Fibroblast of villous mesenchyme (primary cell): ENCODE measurements at places on chromosomes 3 and 15. TPM values are rescaled to one million over a fixed set of nuclear protein-coding genes. Genes with fewer than 3 reads are reported as not detected.

Gene SYNPR
- total RNA-seq: not detected in 2 replicates

GRCh38 chr3:102980355-102980696 lies 545.5 kb downstream of the ZPLD1 start:
- DNase-seq: no peak

Gene HAPLN3
- total RNA-seq: 5.2 and 8.1 TPM in 2 replicates

DNA sequence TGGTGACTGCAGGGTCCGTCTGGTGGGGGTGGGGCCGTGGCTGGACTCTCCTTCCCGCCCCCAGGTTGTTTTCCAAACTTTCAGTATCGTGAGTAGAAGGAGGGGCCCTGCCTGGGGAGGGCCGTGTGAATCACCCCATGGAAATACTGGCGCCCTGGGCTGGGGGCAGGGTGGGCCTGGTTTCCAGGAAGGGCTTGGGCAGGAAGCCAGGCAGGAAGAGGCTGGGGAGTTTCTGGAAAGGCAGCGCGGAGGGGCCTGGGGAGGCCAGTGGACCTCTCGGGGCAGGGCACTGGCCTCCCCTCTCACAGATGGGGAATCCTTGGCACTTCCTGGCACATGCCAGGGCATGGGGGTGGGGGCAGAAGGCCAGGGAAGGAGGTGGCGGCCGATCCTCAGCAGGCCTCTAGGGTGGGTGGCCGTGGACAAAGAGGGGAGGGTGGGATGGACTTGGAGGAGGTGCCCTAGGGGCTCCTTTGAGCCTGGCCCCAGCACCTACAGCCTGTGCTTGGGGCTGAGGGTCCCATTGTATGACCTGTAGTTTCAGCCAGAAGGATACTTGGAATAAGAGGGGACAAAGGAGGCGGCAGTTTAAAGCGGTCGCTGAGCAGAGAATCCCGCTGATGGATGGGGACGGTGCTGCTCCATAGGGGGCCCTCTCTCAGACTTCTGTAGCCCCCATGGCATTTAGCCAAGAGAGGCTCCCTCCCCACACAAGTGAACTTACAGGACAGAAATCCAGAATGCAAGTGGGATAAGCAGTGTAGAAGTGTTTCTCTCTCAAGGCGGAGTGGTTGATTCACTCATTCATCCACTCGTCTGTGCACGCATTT lies 56.5 kb upstream of the GATA2 start:
- peak; percentile 84 for DNase-seq

DNA sequence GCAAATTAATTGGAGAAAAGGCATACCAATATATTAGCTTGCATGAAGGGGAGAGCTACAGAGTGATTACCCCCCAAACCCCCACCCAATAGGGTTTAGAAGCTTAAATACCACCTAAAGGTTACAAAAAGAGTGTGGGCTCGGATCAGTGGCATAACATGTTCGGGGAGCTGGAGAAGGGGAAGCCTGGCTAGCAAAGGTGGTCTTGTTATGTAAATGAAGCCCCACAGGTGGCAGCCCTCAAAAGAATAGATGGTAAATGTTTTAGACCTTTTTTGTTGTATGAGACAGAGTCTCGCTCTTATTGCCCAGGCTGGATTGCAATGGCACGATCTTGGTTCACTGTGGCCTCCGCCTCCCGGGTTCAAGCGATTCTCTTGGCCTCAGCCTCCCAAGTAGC lies 10.9 kb upstream of the PXK start:
- DNase-seq: no peak

GRCh38 chr15:84604826-84605553 lies 4.2 kb downstream of the ZSCAN2 start:
- DNase-seq: peak; percentile 22

- DNase-seq: no peak
Measured at GRCh38 chr3:83224101-83224868, 1462.8 kb upstream of the GBE1 start.
